Keratinocyte (primary cell): ENCODE measurements at places on chromosomes 16 and 17. TPM values are rescaled to one million over a fixed set of nuclear protein-coding genes. Genes with fewer than 3 reads are reported as not detected.

The EMC6 gene
- polyA plus RNA-seq, result 35.4 to 47.4 TPM (median 36.6 TPM) in 3 replicates

The HOXB13 gene
- not detected in 3 replicates for polyA plus RNA-seq

DNA sequence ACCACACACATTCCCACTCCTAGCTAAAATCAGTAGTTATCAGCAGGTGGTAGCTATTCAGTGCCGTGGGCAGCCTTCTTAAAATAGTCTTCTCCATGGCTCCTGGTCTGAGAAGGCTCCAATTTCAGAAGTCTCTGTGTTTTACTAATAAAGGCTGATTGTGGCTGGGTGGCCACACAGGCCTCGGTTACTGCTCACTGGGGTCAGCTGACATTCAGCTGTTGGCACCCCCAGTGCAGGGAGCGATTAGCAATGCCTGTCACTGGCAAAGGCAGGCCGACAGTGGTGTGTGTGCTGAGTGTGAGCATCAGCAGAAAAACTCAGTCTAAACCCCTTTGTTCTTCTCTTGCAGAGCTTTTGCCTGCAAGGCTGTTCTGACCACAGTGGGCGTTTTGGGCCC is 16.6 kb upstream of the DBNDD1 start:
- no peak overlapping the region for H3K27ac ChIP-seq
- H3K36me3 ChIP-seq, result peaks cover 38% of the 10 kb centered on the region
- no peak for DNase-seq
- H3K4me1 ChIP-seq, result no peaks in the 10 kb centered on the region

DNA sequence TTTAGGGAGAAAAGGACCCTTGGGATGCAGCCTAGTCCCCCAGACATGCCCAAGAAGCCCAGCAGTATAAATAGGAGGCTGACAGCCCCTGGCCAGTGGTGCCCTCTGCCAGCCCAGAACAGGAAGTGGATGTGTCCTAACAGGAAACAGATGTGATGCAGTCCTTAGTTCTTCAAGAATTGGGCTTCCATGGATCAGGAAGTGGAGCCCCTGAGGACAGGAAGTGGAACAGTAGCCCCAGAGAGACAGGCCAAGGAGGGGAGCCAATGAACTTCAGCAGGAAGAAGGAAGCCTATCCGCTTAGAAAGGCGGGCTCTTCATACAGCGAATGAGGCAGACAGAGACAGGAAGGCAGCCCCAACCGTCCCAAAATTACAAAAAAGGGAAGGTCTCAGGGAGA is 7.2 kb downstream of the CTF1 start:
- H3K4me1 ChIP-seq, result peaks cover 9% of the 10 kb centered on the region
- no peak for DNase-seq
- H3K36me3 ChIP-seq, result no peaks in the 10 kb centered on the region
- no peak overlapping the region for H3K4me3 ChIP-seq
- no peak overlapping the region for H3K27ac ChIP-seq
- no peaks in the 10 kb centered on the region for H3K27me3 ChIP-seq

DNA sequence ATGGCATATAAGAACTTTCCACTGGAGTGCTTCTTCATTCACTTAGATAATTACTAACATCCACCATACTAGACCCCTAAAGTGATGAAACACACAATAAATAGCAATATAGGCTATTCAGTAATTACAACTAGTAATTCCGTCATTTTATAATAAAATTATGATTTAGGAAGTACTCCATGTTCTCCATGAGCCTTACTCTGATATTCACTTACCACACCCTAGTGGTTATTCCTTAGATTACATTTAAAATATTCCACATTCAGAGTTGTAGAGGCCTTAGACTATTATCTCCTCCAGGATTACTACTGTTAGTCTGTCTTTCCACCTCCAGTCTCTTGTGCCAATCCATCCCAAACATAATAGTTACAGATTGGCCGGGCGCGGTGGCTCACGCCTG is 62.4 kb downstream of the STH start:
- DNase-seq, result no peak
- no peak overlapping the region for H3K27ac ChIP-seq
- peaks cover 9% of the 10 kb centered on the region for H3K36me3 ChIP-seq
- peaks cover 24% of the 10 kb centered on the region for H3K4me1 ChIP-seq
- no peaks in the 10 kb centered on the region for H3K27me3 ChIP-seq
